ENCODE measurements at places on chromosomes 6 and 20. TPM values are rescaled to one million over a fixed set of nuclear protein-coding genes. Genes with fewer than 3 reads are reported as not detected.

DNA sequence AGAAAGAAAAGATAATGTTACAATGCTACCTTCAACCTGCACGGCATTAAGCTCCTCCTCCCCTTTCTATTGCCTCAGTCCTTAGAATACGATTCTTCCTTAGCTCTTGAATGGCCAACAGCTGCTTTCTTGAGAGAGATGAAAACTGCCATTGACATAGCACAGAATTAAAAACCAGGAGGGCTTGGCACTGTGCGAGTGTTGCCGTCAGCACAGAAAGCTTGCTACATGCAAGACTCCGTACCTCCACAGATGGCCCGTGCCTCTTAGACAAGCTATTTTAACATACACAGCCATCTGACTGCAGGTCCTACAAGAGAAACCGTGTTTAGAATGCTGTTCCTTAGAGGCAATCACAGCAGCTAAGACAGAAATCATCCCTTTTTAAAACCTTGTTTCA is 51.7 kb downstream of the ALDH5A1 start:
- DNase-seq: no peak

GRCh38 chr6:126148853-126149252 is 162.5 kb downstream of the TRMT11 start:
- DNase-seq: no peak

- no peak for DNase-seq
Observed at GRCh38 chr6:112899541-112899940, 552.4 kb downstream of the RFPL4B start.

GRCh38 chr6:166483573-166484250 is 101.0 kb upstream of the MPC1 start:
- no peak for DNase-seq

Gene PLCG1
- 78.9 TPM for total RNA-seq

Gene PRR18
- 0.80 TPM for total RNA-seq

Gene RAB5IF
- 122 TPM for total RNA-seq

Gene ALDH8A1
- 0.46 TPM for total RNA-seq
